ENCODE measurements at places on chromosomes 2 and 18.

DNA sequence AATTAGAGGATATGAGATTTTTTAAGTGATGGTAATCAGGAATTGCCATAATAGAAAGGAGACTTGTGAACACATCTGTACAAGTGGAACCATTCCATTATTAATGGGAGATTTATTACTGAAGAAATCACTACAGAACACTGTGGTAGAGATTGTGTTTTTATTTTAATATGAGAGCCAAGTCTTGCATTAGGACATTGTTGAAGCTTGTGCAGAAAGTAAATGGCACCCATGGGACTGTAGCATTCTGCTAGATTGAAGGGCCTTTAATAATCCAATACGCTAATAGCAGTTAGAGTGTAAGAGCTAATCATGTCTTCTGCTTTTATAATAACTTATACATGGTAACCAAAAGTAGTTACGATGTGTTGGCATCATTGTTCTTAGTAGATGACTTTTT, 83.6 kb downstream of the VRK2 start:
- DNase-seq = no peak

DNA sequence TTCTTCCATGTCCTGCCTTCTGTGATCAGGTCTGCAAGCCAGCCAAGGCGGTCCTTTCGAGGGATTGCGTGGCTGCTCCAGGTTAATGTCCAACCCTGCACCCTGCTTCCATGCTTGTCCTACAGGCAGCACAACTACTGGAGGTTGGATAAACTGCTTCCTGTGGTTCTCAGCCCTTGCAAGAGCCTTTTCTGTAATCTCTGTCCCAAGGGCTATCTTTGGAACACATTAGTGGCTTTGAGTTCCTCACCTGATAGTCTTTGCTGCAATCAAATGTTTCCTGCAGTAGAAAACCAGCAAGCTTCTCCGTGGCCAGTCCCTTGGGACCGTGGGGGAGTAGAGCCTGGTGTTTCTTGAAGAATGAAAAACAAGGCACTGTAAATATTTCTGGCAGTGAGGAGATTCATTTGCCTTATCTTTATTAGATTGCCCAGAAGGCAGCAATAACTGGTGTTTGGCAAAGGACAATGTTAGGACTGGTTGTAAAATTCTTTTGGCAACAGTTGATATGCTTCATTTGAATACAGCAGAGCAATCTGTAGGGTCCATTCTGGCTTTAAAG, 214.4 kb downstream of the FHOD3 start:
- peak; percentile 69 for DNase-seq

DNA sequence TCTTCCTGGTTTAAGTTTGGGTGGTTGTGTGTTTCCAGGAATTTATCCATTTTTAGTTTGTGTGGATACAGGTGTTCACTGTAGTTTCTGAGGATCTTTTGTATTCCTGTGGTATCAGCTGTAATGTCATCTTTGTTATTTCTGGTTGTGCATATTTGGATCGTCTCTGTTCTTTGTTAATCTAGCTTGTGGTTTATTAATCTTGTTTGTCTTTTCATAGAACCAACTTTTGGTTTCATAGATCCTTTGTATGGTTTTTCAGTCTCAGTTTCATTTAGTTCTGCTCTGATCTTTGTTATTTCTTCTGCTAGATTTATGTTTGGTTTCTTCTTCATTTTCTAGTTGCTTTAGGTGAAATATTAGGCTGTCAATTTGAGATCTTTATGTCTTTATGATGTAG, 202.4 kb upstream of the ZSWIM2 start:
- no peak for DNase-seq

GRCh38 chr18:9928646-9929259, 14.9 kb downstream of the VAPA start:
- DNase-seq = no peak

- no peak for DNase-seq
Measured at GRCh38 chr18:58579561-58580047, 49.3 kb downstream of the ALPK2 start.

DNA sequence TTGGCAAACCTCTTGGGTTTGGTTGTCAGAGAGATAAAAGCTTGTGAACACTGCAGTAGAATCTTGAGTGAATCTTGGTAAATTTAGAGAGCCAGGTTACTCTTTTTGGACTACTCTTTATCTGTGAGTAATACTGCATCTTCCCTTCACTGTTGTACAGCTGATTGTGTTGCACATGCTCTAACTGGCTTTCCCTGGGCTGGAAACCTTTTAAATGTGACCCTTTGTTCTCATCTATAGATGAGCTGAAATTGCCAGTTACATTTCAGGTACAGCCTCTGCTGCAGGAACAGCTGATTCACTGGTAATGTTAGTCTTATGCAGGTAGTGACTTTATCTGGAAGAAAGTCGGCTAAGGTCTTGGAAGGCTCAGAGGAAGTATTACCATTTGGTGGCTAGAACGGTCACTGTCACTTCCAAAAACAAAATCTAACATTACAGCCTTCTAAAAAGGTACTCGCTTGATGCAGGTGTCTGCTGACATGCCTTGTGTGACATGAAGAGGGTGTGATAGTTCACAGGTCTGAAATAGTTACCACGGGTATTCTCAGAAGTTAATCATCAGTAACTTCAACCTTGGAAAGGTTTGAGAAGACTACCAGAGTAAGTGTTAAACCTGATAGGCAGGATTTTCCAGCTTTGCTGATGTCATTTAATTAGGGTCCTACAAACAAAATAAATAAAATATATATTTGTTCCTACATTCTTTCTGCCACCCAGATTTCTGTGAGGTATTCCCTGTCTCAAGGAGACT, 851.1 kb downstream of the SLC4A3 start:
- DNase-seq = no peak

- DNase-seq = peak; percentile 19
Measured at GRCh38 chr2:179612591-179613298, 248.7 kb downstream of the ZNF385B start.

DNA sequence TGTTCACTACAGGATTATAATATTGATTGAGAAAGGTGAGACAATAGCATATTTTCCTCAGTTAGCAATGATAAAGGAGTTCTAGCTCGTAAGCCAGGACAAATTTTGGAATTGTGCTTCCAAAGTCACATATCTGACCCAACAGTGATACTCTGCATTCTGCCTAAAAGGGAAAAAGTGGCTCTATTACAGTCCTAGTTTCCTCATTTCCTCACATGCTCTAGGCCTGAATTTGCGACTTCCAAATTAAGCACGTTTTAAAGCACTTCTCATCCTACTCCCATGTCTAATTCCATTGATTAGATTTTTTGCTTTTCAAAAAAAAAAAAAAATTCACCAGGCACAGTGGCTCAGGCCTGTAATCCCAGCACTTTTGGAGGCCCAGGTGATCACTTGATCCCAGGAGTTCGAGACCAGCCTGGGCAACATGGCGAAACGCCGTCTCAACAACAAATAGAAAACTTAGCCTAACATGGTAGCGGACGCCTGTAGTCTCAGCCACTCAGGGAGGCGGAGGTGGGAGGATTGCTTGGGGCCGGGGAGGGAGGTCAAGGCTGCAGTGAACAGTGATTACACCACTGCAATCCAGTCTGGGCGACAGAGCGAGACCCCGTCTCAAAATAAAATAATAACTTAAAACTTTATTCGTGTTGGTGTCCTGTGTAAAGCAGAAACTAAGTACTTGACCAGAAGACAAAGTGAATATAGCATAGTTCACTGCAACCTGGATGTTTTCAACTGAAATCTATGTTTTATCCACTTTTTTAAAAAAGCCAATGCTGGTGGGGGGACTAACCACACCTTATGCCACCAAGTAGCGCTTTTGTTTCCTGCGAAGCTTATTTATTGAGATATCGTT, 1.5 kb downstream of the ESCO1 start:
- DNase-seq = peak; percentile 27

Measured in DMS79 treated with DMSO at 0.1 percent for 48 hours (cell line).